Common myeloid progenitor, CD34-positive (primary cell): ENCODE measurements at places on chromosomes 3 and 15.
A peak's percentile ranks its signal among the peaks of the same experiment; 100 is the strongest.

DNA sequence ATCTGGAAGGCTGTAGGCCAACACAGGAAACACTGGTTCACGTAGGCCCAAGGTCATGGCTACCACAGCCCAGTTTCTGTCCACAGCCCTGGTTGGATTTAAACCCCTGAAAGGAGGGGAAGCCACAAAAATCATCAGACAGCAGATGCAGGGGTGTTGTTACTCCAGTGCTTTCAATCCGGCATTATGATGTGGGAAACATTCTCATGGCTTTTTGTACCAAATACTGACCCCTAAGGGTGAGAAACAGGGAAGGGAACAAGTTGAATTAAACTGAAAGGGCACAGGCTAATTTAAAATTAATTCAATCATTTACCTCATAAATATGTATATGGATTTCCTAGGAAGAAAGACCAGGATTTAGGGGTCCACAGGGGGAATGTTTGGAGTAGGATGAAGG, 375.6 kb downstream of the CTNNB1 start:
- no peak for DNase-seq

DNA sequence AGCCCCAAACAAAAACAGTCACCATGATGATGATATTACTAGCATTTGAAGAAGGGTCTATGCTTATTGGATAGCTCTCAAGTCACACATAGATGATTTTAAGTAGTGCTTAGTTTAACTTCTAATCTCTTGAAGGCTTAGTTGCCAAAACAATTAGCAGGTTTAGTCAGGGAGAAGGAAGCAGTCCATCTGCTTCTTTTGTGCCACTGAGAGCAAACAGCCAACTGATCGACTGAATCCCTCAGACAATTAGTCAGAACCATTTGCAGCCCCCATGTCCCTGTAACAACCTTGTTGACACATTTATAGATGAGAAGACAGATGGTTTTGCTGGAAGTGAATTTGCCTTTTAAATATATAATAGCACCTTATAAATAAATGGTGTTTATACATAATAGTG, 585.1 kb upstream of the SUCLG2 start:
- no peak for DNase-seq

DNA sequence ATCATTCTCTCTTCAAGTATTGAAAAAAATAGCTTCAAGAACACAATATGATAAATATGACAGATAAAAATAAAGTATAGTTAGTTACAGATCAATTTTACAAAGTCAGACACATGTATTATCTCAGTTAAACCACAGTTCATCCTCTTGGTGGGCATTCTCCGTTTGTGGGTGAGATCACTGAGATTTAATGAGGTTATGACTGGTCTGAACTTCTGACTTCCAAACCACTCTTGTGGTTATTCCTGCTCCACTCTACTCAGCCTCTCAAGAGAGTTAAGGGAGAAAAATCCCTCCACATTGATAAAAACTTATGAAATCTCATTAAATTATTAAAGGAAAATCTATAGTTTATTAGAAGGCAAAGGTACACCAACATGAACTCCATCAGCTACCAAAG, 229.9 kb upstream of the LRTM1 start:
- no peak for DNase-seq

DNA sequence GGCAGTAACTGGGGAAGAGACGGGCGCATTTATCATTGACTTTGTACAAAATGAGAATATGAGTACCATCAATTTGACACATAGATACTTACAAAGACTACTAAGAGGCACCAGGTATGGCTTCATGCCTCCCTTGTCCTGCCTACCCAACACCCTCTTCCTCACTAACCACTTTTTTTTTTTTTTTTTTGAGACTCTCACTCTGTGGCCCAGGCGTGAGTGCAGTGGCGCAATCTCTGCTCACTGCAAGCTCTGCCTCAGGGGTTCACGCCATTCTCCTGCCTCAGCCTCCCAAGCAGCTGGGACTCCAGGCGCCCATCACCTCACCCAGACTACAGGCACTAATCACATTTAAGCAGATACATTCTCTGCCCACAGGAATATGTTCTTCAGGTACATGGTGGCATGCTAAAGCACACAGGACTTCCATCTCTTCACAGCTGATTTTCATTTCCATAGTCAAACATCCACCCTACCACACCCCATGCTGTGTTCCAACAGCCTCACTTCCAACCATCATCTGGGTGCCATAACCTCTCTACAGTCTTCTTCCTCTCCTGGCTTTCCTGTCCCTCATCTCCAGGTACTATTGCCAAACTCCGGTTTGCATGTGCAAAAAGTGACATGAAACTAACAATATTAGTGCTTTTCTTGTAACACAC, 41.7 kb downstream of the RAB27A start:
- peak; percentile 41 for DNase-seq

GRCh38 chr3:20100151-20100550, 59.9 kb downstream of the KAT2B start:
- no peak for DNase-seq

DNA sequence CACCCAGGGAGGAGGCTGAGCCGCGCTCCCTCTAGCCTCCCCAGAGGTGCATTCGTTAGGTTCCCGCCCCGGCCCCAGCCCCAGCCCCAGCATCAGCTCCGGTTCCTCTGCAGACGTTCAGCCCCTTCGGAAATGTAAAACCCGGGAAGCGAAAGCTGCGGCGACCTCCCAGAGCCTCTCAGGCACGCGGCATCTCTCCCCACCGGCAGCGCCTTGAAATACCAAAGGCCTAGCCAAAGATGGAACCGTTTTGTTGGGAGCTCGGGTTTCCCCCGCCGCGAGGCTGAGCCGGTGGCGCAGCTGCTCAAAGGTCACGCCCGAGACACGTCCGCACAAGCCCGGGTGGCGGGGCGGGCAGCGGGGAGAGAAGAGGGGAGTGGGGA, 77.8 kb upstream of the HES1 start:
- peak; percentile 68 for DNase-seq

DNA sequence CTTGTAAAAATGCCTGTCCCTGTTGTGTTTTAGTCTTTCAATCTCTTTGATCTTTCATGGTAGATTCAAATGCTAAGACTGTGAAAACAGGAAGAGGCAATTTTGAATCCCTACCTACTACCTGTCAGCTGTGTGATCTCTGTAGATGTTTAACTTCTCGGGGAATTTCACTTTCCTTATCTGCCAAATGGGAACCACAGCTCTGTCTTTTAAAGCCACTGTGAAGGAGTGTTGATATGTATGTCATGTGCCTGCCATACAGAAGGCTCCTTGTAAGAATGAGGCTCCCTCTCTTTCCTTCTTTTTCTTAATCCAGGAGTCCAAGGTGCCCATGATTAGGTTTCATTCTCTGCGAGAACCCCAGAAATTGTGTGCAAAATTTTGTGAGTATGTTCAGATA, 139.6 kb upstream of the ADAMTS9 start:
- DNase-seq, result no peak

DNA sequence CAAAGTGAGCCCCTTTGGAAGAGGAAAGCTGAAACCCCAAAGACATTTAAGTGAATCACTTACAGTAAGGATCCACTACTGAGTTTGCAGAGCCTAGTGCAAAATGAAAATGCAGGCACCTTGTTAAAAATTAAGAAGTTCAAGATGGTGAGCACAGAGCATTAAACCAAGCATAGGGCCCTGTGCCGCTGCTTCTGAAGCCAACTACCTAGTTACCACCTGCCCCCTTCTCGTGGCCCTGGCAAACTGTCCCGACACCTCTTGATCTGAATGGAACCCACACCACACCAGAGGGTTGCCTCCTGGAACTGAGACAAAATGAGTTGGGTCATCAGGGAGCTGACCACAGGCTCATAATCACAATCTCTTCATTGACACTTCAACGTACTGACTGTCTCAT, 25.6 kb downstream of the LRRC2 start:
- DNase-seq, result no peak

- no peak for DNase-seq
These were observed 704.7 kb upstream of the ROBO1 start for GRCh38 chr3:80472459-80472858.

DNA sequence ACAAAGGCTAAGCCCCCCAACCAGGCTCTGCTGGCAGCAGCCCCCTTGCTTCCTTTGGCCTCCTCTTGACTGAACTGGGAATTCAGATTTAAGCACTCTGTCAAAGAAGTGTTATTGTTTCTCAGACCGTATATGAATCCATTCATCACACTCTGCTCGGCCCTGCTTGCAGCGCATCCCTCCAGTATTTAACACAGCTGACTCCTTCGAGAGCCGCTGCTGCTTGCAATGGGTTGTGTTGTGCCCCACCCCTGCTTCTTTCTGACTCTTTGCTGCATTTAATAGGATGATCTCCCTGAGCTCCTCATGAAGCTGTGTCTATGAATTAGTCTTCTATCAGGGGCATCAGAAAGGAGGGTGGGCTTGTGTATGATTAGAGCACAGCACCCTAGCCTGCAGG, 31.2 kb downstream of the C3orf20 start:
- DNase-seq, result no peak

- no peak for DNase-seq
These were observed 2.0 kb downstream of the WNT7A start for GRCh38 chr3:13877911-13878280.

- DNase-seq, result no peak
These were observed 86.6 kb downstream of the SNRK start for GRCh38 chr3:43372809-43373559.

DNA sequence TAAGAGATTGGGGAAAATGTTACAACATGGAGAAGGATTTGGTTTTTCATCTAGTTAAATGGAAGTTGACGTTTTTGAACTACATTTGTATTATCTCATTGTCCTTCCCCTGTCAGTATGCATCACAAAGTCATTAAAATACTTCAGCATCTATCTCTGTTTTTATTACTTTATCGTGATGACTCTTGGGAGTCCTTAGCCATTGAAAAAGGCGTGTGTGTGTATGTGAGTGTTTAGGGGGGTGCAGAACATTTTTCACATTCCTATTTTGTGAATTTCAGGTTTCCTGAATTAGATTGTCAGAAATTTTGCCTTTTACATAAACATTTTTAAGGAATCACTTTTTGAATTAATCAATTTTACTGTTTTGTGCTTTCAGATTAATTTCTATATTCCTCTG, 360.6 kb upstream of the SGO1 start:
- DNase-seq, result no peak

- no peak for DNase-seq
These were observed 6.4 kb downstream of the ALG1L2 start for GRCh38 chr3:130088061-130088460.

DNA sequence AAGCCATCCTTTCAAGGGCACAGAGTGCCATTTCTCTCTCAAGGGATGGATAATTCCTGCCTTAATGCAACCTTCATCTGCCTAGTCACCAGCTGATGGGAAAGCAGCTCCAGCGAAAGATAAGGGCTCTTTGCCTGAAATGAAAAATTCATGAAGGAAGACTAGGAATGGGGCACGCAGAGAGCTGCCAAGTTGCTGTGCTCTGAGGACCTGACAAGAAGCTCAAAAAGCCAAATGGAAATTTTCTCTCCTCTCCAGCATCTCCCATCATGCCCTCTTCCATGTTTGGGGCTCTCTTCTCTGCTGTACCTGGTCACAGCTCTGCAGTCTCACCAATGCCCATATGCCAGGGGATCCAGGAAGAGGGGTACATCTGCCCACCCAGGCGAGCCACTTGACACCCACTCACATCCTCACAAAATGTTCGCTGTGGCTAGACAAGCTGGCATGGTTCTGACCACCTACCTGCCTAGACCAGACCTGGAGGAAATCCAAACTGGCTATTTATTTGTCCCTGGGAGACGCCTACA, 29.3 kb upstream of the ABHD2 start:
- no peak for DNase-seq

DNA sequence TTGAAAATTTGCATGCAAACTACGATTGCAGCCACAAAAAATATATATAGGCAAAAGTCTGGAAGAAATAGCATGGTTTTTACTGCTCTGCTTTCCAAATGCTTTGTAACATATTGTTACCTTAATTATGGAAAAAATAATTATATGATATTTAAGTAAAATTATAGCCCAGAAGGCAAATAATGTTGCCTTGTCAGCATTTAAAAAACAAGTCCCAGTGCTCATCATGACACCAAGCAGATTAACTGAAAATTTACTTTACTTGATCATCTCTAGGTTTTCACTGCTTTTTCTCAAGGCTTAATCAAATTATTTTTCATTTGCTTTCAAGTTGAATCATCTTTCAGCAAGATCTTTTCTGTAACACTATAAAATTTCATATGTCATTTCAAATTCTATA, 262.9 kb downstream of the ZMAT3 start:
- no peak for DNase-seq

DNA sequence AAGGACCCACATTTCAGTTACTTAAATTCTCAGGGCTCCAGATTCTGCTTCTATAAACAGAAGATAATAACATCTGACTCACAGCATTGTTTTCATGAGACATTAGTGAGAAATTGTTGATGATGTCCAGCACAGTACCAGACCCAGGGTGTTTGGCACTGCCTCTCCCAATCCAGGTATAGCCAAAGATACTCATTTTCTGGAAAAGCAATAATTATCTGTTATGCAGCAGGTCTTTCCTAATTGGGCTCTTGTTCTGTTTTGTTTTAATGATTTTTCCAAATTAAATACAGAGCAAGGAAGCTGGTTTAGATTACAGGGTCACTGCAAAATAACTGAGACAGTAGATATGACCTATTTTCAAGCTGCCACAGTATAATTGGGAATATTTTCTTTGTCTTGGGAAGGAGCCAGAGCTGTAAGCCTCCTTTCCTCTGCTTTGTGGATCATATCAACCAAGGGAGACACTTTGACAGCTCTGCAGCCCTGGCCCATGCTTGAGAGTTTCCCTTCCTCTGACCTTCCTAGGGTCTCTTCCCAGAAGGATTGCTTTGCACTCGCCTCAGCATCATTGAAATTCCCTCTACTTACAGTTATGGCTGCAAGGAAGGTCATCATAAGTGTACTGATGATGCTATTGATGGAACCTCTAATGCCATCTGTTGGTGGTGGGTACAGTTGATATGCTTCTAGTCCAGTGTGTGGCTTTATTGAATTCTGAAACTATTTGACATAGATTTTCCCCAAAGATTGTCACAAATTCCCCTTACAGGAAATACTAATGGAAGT, 522.4 kb upstream of the ADAMTS9 start:
- DNase-seq, result no peak

DNA sequence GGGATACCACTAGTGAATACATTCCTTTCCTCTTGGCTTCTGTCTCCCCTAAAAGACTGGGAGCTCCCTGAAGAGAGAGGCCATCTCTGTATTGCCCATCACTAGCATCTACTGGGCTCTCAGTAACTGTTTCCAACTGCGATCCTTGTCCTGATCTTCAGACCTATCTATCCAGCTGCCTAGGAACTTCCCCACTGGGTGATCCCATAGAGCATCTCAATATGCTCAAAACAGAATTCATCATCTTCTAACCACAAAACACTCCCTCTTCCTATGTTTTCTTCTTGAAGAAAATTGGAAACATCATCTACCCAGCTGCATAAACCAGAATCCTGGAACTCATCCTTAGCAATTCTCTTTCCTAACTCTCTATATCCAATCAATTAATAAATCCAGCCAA, 54.6 kb downstream of the PLD1 start:
- no peak for DNase-seq

- no peak for DNase-seq
These were observed 194.6 kb downstream of the SOX2 start for GRCh38 chr3:181906338-181906737.

- peak; percentile 65 for DNase-seq
These were observed 15.9 kb downstream of the IVD start for GRCh38 chr15:40421246-40422157.

GRCh38 chr3:56655709-56656108, 27.4 kb downstream of the TASOR start:
- DNase-seq, result no peak
